ENCODE measurements at places on chromosomes 1 and 21. TPM values are rescaled to one million over a fixed set of nuclear protein-coding genes. Genes with fewer than 3 reads are reported as not detected.

MTF1 gene
- 7.4 TPM for polyA plus RNA-seq

KCTD3 gene
- 34.8 TPM for polyA plus RNA-seq

DNA sequence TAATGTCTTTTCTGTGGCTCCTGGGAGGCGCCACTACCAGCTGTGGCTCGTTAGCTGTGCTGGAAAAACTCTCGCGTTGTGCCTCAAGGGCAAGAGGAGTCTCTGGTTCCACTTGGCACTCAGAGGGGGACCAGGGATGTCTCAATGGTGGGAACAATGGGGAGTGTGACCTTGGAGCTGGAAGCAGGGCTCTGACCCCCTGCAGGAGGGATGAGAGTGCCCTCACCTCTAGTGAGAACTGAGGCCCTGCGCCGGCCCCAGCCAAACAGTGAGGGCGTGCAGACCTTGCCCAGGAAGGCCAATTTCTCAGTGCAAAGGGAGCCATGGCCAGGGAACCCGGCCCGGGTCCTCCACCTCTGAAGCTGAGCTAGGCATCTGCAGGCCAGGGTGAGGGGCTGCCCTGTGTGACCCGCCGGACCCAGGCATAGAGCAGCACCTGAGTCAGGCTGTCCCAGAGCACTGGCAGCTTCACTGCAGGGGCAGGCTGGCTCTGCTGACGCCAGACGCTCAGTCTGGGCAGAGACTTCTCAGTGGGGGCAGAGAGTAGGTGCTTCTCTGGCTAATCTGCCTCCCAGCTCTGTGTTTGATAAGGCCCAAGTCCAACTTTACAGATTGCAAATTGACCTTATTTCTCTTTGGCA, 1.8 kb downstream of the RD3 start:
- peak; percentile 67 for DNase-seq
- H3K27ac ChIP-seq, result no peak overlapping the region
- no peak overlapping the region for H3K4me3 ChIP-seq
- H3K36me3 ChIP-seq, result no peaks in the 10 kb centered on the region
- no peaks in the 10 kb centered on the region for H3K4me1 ChIP-seq

LEFTY2 gene
- not detected for polyA plus RNA-seq

- peak overlapping the region; percentile 84 for H3K4me3 ChIP-seq
- peaks cover under 1% of the 10 kb centered on the region for H3K27me3 ChIP-seq
- H3K36me3 ChIP-seq, result peaks cover 4% of the 10 kb centered on the region
Measured at GRCh38 chr1:160030657-160031364, 979 bp downstream of the PIGM start.

Data from SK-N-SH (cell line).